Fibroblast of the aortic adventitia (primary cell): ENCODE measurements at places on chromosomes 6 and 20. TPM values are rescaled to one million over a fixed set of nuclear protein-coding genes. Genes with fewer than 3 reads are reported as not detected.
A peak's percentile ranks its signal among the peaks of the same experiment; 100 is the strongest.

DNA sequence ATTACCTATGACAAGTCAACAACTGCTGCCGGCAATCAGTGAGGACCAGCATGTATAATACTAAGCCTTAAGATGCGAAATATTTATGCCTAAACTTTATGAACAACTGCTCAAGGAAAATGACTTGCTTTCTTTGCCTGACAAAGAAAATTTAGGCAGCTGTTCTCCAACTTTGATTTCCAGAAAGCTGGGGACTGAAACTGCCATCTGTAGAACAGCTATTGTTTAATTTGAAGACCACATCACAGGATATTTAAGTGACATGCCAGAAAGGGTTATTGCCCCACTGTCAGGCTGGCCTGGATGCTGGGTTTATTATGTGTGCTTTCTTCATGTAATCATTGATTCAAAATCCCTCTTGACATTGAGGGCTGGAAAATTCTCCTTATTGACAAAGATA, 153.9 kb upstream of the ENPP5 start:
- no peak for DNase-seq

DNA sequence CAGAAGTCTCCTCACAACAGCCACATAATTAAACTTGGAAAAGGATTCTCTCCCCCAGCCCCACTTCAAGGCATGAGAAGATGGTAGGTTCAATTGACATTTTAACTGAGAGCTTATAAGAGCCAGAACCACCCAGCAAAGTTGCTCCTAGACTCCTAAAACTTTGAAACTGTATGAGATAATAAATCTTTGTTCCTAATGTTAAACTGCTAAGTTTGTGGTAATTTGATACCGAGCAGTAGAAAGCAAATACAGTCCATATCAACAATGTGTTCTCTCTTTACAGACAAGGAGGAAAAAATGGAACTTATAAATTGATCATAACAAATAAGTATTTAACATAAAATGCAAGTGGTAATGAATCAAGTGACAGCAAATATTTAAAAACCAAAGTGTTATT, 831.8 kb downstream of the MAFB start:
- DNase-seq: no peak

- no peak for DNase-seq
Measured at GRCh38 chr6:156146891-156147290, 630.3 kb upstream of the ARID1B start.

GRCh38 chr6:30169658-30170614, 6.6 kb downstream of the TRIM15 start:
- DNase-seq: peak; percentile 79

- no peak for DNase-seq
Measured at GRCh38 chr20:36274181-36274841, 31.8 kb upstream of the DLGAP4 start.

GRCh38 chr20:58847463-58847862, 3.2 kb downstream of the GNAS-AS1 start:
- DNase-seq: no peak

DNA sequence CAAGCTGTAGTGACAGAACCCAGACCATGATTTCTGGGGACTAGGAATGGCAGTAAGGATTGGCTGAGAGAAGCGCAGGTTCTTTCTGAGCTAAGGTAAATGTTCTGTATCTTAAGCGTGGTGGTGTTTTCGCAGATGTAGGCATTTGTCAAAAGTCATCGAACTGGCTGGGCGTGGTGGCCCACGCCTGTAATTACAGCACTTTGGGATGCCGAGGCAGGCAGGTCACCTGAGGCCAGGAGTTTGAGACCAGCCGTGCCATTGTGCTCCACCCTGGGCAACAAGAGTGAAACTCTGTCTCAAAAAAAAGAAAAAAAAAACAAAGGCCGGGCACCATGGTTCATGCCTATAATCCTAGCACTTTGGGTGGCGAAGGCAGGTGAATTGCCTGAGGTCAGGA, 40.7 kb upstream of the EYA2 start:
- no peak for DNase-seq

- DNase-seq: no peak
Measured at GRCh38 chr6:1966713-1967112, 278.7 kb downstream of the GMDS start.

- no peak for DNase-seq
Measured at GRCh38 chr6:128204616-128205015, 303.8 kb upstream of the THEMIS start.

- no peak for DNase-seq
Measured at GRCh38 chr20:31705598-31706597, 16.8 kb downstream of the BCL2L1 start.

GRCh38 chr20:56628873-56629463, at the start of gene TFAP2C:
TFAP2C (plus strand) TSS chr20:56629306; CDS start chr20:56629545, 239 bp downstream.
- no peak for DNase-seq

Gene IYD
- total RNA-seq: under 0.01 TPM in 1 of 2 replicates, not detected in the other

Gene SAYSD1
- total RNA-seq: 15.9 and 27.8 TPM in 2 replicates

Gene EIF6
- total RNA-seq: 17.0 and 120 TPM in 2 replicates

Gene UBD
- total RNA-seq: not detected in 2 replicates
